ENCODE measurements at places on chromosomes 4 and X.
A peak's percentile ranks its signal among the peaks of the same experiment; 100 is the strongest.

DNA sequence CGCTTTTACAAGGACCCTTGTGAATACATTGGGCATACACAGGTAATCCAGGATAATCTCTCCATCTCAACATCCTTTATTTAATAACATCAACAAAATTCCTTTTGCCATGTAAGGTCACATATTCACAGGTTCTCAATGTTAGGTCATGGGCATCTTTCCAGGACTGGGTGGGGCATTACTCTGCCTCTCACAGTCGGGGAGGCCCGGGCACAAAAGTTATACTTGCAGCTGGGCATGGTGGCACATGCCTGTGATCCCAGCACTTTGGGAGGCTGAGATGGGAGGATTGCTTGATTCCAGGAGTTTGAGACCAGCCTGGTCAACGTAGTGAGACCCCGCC is 93.7 kb upstream of the AP1S2 start:
- no peak for DNase-seq

GRCh38 chr4:121156822-121157769 is 7.0 kb downstream of the TNIP3 start:
- peak; percentile 16 for DNase-seq

GRCh38 chr4:179709961-179710624 is 2267.9 kb upstream of the AGA start:
- no peak for DNase-seq

- no peak for DNase-seq
Observed at GRCh38 chrX:26925088-26925487, 538.1 kb downstream of the PPP4R3C start.

GRCh38 chr4:77920371-77920770 is 57.7 kb downstream of the MRPL1 start:
- no peak for DNase-seq

GRCh38 chr4:15413010-15413622 is 14.7 kb upstream of the C1QTNF7 start:
- DNase-seq, result no peak

DNA sequence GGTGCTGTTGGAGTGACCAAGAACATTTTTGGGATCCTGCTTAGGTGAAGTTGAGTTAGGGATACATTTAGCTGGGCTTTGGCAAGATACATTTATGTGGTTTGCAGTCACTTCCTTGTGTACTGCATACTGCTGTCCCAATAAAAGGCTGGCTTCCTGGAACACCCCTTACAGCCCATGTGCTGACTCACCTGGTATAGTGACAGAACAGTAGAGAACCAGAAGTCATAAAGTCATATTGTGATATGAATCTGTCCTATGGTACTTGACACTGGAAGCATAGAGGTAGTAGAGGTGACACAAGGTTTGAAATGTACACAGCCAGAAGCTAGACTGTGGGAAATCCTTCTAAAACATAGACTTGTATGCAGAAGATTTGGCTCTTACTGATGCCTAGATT is 55.3 kb upstream of the SLC25A43 start:
- DNase-seq, result no peak

Measured in activated CD4-positive, alpha-beta T cell treated with anti-CD3 and anti-CD28 coated beads, Interleukin-2, amount 50 U/mL, for 4 hours (primary cell).